ENCODE measurements at places on chromosomes 6 and 20.
A peak's percentile ranks its signal among the peaks of the same experiment; 100 is the strongest.

DNA sequence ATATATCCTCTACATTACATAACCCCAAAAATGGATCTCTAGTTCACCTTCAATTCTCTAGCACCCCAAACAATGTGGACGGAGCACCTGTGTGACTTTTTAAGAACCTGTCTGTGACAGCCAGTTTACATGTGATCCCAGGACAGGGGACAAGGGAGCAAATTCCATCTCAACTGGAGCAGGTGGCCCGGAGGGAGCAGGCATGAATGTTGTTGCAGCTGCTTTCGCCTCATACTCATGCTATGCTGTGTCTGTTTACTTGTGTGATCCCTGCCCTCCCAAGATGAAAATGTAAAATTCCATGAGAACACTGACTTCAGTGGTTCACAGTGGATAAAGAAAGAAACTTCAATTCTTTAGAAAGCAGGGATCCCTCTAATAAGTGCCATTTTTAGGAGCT, 600.3 kb downstream of the CDH26 start:
- DNase-seq: no peak

DNA sequence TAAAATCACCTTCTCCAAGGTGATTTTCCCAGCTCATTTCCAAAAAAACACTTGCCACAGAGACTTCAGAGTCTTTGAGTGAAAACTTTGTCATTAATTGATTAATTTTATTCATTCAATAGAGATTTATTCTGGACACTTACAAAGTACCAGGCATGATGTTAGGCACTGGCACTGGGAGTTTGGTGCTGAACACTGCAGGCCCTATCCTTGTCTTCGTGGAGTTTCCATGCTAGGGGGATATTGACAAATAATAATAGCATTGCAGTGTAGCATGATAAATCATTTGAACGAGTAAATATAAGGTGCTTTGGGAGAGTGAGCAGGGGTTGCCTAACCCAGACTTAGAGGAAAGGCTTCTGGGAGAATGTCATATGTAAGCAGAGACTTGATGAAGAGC, 145.7 kb downstream of the SOX4 start:
- DNase-seq: no peak

- DNase-seq: no peak
Observed at GRCh38 chr6:4801491-4802110, 25.4 kb downstream of the CDYL start.

DNA sequence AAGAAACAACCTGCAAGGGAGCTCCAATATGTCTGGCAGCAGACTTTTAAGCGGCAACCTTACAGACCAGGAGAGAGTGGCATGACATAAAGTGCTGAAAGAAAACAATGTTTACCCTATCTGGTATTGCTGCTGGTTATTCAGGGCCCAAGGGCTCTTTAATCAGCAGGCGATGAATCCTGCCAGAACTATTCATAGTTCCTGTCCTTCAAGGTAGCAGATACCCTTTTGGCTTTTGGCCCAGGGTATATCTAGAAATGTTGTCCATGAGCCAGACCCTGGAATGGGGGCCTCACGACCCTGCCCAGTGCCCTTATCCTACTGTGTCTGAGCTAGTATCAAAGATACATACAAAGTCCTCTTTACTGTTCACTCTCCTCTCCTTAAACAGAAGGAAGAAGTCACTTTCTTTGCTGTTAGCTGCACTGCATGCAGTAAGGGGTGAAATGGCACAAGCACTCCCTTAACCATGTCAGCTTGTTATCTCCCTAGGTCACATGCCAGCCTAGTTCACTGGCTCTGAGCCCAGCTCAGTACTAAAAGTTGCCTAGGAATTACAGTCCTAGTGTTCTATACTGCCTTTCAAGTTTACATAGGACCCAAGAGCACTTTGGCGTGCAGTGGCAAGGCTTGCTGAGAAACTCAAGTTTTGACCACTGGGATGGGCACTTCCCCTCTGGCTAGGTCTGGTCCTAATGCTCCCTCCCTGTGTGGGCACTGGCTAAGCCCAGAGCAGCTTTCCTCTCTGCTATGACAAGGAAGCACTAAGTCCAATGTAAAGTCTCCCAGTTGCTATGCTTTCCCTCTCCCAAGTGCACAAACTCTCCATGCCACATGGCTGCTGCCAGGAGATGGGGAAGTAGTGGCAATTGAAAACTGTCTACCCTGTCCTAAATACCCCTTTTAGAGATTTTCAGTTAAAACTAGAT, 122.0 kb downstream of the HTR1B start:
- no peak for DNase-seq

GRCh38 chr6:154479771-154480639, 30.5 kb downstream of the CNKSR3 start:
- no peak for DNase-seq

DNA sequence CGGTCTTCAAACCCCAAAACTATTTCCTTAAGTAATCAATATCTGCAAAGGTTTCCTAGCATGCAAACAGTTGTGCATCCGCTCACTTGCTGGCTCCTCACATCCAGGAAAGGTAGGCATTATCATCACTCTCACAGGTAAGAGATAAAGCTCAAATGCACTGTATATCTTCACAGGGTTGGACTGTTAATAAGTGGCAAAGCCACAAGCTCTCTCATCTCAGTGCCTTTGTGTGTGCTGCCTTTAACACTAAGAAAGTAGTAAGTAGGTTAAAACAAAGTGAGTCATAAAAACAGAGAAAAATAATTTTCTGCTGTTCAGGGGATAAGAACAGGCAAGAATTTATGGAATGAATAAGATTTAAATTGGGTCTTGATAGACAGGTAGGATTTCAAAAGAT, 21.3 kb downstream of the MAN1A1 start:
- DNase-seq: no peak

DNA sequence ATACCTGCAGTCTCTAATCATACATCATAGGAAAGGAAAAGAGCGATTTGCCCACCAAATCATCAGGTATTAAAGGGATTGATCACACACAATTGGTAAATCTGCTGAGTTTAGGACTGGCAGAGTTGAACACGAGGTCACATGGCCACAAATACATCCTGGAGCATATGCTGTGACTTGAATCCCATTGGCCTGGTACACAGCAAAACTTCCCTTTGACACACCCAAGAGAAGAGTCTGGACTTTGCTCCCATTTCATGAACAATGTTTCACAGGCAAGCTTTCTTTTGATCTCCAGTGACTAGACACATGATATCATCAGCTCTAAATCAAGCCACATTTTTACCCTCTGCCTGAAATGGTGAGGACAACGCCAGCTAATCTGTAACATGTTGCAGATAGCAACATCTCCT, 117.9 kb downstream of the ISM1 start:
- no peak for DNase-seq

- DNase-seq: peak; percentile 36
Observed at GRCh38 chr6:167091805-167092107, 31.1 kb upstream of the CCR6 start.

GRCh38 chr6:1904466-1904799, 294.7 kb downstream of the FOXC1 start:
- no peak for DNase-seq

- no peak for DNase-seq
Observed at GRCh38 chr6:13624871-13625288, 9.7 kb downstream of the NOL7 start.

DNA sequence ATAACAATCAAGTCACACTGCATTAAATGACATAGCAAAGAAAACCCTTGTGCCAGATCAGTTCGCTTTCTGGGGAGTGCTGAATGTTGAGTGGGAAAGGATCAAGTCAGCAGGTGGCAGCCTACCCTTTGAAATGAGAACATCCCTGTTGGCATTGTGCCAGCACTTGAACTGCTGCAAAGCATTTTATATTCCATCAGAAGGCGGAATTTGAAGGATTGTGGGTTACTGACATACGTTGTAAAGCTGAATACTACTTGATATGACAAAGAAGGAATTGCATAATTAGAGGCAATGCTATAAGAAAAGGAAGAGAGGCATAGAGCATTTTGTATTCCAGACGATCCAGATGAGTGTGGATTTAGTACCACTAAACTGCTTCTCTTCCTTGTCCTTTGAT, 26.5 kb downstream of the BCKDHB start:
- DNase-seq: no peak

- DNase-seq: peak; percentile 46
Observed at GRCh38 chr6:168128631-168129291, 49.7 kb upstream of the FRMD1 start.

GRCh38 chr20:59771506-59772372, 161.7 kb downstream of the SYCP2 start:
- DNase-seq: no peak

- DNase-seq: no peak
Observed at GRCh38 chr6:163745536-163746400, 331.2 kb downstream of the QKI start.

- no peak for DNase-seq
Observed at GRCh38 chr6:148179786-148180185, 162.9 kb upstream of the SASH1 start.

DNA sequence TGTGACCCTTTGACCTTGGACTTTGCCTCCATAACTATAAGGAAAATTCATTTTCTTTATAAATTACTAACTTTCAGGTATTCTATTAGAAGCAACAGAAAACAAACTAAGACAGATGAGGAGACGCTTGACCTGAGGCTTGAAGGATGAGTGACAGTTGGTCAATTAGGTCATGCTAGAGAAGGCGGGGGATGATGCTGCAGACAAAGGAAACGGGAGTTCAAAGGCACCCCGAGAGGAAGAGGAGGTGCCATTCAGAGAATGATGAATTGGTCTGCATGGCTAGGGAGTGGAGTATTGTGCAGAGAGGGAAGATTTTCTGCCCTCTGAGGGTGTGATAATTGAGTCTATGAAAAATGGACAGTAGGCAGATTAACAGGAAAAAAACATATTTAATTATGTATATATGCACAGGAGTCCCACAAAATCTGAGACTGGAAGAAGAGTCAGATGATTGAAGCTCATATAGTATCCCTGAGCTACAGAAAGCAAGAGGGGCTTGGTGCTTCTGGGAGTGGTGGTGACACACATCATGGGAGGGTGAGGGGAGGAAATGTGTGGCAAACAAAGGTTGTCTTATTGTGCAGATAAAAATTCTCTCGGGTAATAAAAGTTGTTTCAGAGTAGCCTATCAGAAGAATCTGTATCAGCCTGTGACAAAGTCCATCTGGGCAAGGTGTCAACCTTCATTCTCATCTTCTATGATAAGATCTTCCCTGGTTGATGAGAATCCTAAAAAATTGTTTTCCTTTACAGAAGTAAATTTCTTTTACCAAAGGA, 20.4 kb upstream of the FUCA2 start:
- DNase-seq: no peak

DNA sequence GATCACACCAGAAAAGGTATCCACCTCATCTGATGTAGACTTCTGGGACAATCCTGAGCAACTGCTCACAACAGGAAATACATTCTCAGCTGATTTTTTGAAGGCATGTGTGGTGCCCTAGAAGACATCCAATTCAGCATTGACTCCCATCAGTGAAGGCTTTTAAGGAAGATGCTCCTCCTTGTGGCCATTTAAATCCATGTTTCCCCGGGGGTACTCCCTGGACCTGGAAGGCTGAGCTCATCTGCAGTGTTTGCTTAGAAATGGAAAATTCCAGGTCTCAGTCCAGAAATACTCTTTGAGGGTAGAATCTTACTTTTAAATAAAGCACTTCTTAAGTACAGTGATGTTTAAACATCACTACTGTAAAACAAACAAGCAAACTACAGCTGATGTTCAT, 195.5 kb upstream of the PDE10A start:
- DNase-seq: no peak

GRCh38 chr20:33772439-33772838, 38.7 kb upstream of the CHMP4B start:
- DNase-seq: no peak

DNA sequence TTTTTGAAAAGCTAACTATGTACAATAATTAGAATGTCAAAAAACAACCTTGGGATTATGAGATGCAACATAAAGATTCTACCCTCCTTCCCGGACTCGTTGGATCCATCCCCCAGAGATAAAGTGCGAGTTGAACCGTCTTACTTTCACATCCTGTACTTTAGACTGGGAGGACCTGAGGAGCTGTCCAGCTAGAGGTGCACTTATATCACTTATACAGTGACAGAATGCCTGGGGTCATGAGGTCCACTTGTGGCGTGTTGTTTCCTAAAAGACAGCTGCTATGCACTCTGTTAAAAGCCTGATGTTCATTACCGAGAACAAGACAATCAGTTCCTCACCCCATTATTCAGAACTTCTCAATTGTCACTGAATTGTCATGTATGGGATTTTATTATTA, 2.1 kb downstream of the CDS2 start:
- DNase-seq: no peak

DNA sequence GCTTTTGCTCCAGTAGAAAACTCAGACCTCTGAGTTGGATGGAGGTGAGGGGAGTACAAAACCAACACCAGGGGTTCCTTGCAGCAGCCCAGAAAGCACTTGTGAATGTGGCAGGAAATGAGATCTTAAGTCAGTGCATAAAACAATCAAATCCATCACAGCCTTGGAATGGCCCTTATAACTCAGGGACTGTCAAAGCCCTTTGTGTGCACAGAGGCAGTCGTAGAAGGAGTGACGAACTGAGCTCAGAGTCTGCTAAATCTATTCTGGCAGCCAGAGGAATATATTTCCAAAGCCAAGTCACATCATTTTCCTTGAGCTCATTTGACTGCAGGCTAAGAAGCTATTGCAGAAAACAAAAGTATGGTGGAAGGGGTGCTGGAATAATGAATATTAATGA, 676.6 kb downstream of the DHX35 start:
- DNase-seq: no peak

- no peak for DNase-seq
Observed at GRCh38 chr6:125236536-125237327, 65.0 kb downstream of the HDDC2 start.

GRCh38 chr6:14077193-14077867, 40.2 kb upstream of the CD83 start:
- no peak for DNase-seq

DNA sequence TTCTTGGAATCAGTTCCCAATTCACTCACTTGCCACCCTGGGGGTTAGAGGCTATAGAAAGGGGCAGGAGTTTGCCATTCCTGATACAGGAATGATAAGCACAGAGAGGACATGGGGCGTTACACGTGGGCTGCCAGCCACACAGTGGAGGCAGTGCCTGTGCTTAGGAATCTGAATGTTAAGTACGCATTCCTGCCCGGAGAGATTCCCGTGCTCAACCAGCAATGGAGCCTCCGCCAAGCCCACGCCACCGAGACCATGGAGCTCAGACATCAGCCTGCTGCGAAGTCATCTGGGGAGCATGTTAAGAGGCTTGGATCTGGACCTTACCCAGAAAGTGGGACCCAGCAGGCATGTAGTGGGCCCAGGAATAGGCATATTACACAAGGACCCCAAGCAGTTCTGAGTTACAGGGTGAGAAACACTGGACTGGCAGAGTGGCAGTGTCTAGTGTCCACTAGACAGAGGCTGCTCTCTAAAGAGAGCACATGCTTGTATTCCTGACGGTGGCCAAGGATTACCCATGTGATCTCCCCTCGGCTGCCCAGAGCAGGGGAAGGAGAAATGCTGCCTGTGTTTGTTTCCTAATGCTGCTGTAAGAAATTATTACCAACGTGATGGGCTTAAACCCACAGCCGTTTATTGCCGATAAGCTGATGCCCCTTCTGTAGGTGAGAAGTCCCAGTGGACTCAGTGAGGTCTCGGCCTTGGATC, 138.2 kb downstream of the BMP7 start:
- no peak for DNase-seq
